NCI-H446 treated with DMSO at 0.1 percent for 48 hours (cell line): ENCODE measurements at places on chromosomes 1 and 21.

DNA sequence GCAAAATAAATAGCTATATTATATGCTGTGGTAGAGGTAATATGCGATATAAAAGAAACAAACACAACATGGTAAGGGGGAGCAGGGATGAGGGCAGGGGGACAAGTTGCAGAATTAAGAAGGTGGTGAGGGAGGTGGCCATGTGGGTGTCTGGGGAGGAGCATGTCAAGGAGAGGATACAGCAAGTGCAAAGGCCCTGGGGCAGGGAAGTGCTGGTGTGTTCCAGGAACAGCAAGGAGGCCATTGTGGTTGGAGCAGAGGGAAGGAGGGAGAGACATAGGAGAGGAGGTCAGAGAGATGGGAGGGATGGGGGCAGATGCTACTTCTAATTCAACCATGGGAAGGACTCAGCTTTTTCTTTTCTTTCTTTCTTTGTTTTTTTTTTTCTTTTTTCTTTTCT lies 161.2 kb upstream of the IGSF21 start:
- no peak for DNase-seq

DNA sequence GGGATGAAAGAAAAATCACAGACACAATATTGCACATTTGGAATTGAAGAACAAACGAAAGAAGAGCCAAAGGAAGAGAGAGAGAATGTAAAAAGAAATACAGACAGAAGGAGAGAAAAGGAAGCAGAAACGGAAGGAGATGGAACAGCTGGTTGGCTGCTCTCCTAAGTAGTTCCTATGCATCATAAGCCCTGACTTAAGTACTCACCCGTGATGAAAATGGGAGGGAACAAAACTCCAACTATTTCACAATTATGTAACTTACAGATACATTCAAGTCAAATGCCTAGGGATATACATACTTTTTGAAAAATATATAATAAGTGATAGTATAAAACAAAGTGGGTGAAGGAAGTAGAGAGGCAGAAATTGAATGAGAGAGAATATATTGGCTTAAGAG lies 88.5 kb downstream of the TTLL7 start:
- peak; percentile 6 for DNase-seq

DNA sequence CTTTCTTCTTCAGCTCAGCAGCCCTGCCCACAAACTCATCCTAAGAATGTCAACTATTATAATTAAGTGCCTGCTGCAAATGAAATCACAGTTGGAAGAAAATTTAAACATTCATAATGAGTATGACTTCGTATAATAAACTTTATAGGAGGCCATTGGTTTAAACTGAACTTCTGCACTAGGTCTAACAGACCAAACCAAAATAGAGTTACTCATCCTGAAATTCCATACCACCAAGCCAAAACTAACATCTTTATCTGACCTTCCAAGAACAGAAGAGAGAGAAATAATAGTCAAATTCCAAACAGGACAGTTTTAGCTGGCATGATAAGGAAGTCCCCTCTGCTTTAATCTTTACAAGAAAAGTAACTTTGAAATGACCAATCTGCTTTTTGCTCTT lies 472.4 kb upstream of the PRMT6 start:
- no peak for DNase-seq

DNA sequence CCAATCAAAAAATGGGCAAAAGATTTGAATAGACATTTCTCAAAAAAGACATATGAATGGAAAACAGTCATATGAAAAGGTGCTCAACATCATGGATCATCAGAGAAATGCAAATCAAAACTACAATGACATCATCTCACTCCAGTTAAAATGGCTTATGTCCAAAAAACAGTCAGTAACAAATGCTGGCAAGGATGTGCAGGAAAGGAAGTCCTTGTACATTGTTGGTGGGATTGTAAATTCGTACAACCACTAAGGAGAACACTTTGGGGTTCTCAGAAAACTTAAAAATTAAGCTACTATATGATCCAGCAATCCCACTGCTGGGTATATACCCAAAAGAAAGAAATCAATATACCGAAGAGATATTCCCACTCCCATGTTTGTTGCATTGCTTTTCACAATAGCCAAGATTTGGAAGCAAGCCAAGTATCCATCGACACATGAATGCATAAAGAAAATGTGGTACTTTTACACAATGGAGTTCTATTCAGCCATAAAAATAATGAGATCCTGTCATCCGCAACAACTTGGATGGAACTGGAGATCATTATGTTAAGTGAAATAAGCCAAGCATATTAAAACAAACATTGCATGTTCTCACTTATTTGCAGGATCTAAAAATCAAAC lies 17.9 kb downstream of the GBP5 start:
- peak; percentile 98 for DNase-seq
